ENCODE measurements at places on chromosomes 5 and 9.

GRCh38 chr9:82513242-82513751 is 524.7 kb downstream of the SPATA31D1 start:
- DNase-seq: no peak

GRCh38 chr9:70829591-70830265 is 291.7 kb downstream of the TRPM3 start:
- no peak for DNase-seq

- DNase-seq: peak; percentile 3
Observed at GRCh38 chr5:34522599-34523386, 133.3 kb upstream of the RAI14 start.

- no peak for DNase-seq
Observed at GRCh38 chr5:79811904-79812303, 122.3 kb downstream of the CMYA5 start.

DNA sequence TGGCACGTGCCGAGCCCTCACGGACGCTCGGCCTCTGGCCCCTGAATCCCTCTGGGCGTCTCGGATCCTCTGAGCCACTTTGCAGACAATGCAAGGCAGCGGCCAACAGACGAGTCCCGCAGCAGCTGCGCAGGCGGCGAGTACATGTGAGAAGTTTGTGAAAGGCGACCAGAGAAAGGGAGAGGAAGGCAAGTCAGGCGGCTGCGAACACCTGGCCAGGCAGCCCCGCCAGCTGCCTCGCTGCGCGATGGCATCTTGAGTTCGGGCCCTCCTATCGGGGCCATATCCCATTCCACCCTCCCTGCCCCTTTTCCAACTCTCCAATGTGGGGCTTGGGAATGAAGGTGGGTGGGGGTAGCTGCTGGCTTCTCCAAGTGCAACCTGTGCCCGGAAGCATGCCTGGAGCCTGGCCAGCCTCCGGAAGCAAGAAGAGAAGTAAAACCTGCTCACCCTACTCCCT is 4.5 kb upstream of the POU4F3 start:
- no peak for DNase-seq

DNA sequence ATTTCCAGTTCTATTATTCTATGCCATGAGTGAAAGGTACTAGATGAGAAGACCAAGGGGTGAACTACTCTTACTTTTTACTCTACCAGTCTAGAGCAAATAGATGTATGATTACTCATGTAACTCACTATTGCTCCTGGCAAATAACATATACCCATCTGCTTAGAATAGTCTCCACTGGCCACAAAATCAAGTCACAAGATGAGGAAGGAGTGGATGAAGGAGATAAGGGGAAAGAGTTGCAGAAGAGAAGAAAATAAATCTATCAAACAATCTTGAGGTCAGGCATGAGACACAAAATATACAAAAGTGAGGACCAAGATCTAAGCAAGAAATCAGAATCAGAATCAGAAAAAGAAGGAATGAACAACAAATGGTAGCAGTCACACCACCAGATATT is 13.7 kb upstream of the NR4A3 start:
- no peak for DNase-seq

- no peak for DNase-seq
Observed at GRCh38 chr5:4907571-4907970, 232.6 kb upstream of the ADAMTS16 start.

DNA sequence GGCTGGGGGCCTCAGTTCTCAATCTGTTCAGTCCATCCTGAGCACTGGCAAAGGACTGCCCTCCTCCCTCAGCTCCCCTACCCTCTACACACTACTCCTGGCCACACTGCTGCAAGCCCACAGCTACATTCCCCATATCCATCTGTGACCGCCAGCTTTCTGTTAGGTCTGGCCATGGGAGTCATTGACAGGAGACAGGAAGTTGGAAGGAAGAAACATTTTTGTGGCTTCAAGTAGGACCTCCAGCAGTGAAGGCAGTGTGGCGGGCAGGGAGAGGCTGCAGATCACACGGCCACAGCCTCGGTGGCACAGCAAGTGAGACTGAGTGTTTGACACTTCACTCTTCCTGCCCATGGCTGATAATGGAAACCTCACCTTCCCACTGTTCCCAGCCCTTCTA is 55.9 kb downstream of the SECISBP2 start:
- no peak for DNase-seq

GRCh38 chr5:167296661-167297060 is 994.8 kb upstream of the WWC1 start:
- DNase-seq: no peak

DNA sequence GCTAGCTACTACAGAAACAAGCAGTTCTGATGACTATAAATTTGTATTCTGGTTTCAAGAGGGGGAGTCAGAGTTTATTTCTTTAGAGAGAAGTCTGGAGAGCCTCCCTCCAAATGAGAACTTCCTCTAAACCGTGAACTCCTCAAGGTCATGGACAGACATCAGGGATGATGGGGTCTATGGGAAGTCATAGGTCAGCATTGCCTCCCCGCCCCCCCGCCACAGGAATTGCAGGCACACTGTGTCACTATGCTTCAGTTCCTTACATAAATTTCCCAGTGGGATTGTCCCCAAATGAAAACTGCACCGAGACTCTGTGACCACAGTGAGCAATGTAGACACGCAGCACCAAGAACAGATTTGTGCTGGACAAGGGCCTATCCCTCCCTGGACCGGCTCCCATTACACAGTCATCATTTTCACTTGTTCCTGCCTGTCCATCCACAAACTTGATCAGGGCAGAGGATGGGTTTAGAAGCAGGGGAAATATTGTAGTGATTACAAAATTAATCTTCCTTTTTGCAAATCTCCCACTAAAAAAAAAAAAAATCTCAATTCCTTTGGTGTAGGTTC is 300.3 kb downstream of the EFNA5 start:
- DNase-seq: no peak

- no peak for DNase-seq
Observed at GRCh38 chr5:145180371-145180770, 654.8 kb downstream of the PRELID2 start.

- no peak for DNase-seq
Observed at GRCh38 chr5:6827526-6828219, 114.4 kb downstream of the TENT4A start.

DNA sequence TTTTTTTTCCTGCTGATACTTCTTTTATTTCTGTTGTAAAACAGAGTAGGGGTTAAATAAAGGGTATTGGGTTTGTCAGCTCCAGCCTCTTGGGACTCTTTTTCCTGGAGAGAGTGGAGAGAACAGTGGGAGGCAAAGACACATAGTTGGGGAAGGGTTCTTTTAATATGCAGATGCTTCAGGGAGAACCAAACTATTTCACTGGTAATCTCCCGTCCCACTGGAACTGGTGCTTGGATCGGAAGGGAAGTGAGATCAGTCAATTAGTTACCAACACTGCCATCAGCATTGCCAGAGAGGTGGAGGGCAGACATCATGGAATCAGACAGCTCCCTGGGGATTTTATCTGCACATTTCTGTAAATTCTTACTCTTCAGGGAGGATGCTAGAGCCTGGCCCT is 47.6 kb upstream of the ELOVL7 start:
- no peak for DNase-seq

- DNase-seq: no peak
Observed at GRCh38 chr5:122805481-122805880, 30.6 kb downstream of the SNX2 start.

DNA sequence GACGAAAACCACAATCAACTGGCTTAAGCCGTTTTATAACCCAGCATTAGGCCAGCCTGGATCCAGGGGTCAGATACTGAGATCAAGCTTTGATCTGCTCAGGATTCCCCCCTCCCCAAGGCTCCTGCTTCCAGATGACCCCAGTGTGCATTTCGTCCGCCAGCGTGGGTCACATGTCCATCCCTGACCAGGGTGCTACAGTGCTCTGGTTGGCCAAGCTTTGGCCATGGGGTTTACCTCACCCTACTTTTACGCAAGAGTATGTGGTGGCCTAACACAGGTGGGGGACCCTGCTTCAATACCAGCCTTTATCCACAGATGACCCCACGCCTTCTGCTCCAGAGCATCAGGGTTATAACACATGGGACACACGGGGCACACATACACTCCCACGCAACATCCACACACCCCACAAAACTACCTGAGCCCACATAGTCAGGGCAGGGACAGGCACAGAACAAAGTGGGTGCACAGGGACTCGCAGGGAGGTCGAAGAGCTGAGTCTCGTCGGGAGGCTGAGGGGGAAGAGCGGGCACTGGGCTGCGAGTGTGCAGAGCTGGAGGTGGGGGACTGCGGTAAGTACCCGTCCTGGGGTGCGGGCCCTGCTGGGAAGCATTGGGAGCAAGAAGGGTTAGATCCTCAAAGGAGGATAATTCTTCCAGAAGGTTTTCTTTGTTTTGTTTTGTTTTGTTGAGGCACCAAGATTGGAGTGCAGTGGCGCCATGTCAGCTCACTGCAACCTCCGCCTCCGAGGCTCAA is 5.0 kb upstream of the SQSTM1 start:
- DNase-seq: no peak

GRCh38 chr5:142324136-142324870 is 518 bp downstream of the SPRY4 start:
- peak; percentile 12 for DNase-seq

- no peak for DNase-seq
Observed at GRCh38 chr9:34627716-34628655, 880 bp downstream of the ARID3C start.

DNA sequence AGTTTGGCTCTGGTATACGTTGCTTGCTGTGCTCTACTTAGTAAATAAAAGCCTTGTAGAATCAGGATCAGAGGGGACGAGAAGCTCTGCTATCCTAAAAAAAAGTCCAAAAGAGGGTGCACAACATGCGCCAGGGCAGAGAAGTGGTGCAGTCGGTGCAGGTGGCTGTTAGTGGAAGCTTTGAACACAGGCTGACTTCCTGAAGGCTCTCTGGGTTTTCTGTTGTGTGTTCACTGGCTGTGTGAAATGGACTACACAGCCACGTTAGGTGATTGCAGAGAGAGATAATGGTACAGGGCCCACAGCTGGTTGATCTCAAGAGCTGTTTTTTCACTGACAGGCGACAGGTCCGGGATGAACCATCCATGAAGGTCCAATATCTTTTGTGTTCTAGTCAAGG is 167.4 kb downstream of the TMEM167A start:
- DNase-seq: no peak

- DNase-seq: no peak
Observed at GRCh38 chr5:14587150-14587549, 5.6 kb downstream of the OTULINL start.

DNA sequence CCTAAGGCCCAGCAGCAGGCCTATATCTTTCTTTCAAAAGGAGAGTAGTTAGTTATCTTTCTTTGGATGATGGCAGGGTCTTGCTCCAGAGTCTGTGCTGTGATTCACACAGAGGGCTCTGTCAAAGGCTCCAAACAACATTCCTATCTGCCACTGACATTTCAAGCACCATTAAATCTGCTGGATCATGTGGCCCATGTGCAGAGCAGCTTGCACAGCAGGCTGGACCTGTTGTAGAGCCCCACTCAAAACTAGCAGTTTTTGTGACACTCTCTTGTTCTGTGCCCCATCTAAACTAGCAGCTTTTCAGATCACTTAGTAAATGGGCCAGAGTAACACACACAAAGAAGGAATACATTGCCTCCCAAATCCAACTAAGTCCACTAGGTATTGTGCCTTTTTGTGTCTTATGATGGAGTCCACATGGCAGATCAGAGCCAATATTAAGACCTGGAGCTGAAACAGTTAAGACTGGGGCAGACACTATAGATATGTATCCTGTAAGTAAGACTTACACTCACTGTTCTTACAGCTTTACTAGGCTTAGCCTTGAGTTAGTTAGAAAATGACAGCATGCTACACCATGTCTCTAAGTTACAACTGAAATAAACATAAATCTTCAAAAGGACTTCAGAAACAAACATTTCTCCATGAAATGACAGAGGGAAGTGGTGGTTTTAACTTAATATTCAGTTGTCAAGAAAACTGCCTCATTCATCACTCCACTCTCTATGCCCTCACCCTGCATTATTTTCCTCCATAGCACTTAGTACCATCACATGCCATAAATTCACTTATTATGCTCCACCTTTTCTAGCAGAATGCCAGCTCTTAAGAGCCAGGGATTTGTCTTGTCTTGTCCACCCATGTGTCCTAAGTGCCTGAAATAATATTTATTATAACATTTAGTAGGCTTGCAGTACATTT is 400.9 kb downstream of the RAB3C start:
- DNase-seq: no peak

DNA sequence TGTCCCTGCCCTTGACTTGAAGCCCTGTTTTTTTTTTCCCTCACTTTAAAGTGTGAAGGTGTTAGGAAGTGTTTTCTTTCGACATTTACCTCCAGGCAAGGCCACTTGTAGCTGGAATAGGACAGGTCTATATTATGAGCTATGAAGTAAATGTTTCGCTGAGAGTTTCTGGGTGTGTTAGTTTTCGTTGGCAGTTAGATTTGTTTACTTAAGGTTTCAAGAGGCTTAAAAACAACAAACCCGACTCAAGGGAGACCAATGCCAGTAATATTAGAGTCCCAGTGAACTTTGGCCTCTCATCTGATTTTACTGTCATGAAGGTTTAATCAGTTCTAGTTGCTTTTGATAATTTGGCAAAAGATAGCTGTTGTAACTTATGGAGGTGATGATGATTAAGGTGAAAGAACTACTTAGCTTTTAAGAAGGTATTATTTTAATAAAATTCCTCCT is 25.2 kb downstream of the OCLN start:
- DNase-seq: no peak

- no peak for DNase-seq
Observed at GRCh38 chr5:142670804-142671203, 15.1 kb downstream of the FGF1 start.

DNA sequence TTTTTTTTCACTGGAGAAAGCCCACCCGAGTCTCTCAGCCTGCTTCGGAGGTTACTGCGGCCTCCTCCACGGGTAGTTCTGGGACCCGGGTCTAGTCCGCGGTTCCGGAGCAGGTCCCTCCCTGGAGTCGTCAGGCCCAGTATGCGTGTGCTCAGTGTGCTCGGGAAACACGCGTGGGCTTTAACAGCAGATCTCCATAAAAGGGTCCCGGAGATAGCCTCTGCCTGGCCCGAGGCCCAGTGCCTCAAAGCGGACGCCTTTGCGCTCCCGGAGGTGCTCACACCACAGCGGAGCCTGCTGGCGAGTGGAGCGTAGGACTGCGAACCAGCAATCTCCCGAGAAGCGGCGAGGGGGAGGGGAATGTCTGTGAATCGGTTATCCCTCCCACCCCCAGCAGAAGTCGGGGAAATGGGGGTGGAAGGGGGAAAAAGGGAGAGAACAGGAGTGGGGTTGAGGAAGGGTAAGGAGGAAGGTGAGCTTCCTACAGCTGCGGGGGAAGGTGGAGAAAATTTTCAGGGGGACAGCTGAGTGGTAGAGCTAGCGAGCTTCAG is 28.7 kb downstream of the CDKN2A start:
- no peak for DNase-seq

- DNase-seq: no peak
Observed at GRCh38 chr5:82278711-82279370, 687 bp upstream of the RPS23 start.

All from stimulated activated CD4-positive, alpha-beta T cell treated with anti-CD3 and anti-CD28 coated beads, Interleukin-1b, Interleukin-23, amount 100 ng/mL, for 1 hour (primary cell).